ENCODE measurements at places on chromosomes 7 and 10.

GRCh38 chr7:98674461-98674860 is 57.4 kb downstream of the NPTX2 start:
- DNase-seq: no peak

DNA sequence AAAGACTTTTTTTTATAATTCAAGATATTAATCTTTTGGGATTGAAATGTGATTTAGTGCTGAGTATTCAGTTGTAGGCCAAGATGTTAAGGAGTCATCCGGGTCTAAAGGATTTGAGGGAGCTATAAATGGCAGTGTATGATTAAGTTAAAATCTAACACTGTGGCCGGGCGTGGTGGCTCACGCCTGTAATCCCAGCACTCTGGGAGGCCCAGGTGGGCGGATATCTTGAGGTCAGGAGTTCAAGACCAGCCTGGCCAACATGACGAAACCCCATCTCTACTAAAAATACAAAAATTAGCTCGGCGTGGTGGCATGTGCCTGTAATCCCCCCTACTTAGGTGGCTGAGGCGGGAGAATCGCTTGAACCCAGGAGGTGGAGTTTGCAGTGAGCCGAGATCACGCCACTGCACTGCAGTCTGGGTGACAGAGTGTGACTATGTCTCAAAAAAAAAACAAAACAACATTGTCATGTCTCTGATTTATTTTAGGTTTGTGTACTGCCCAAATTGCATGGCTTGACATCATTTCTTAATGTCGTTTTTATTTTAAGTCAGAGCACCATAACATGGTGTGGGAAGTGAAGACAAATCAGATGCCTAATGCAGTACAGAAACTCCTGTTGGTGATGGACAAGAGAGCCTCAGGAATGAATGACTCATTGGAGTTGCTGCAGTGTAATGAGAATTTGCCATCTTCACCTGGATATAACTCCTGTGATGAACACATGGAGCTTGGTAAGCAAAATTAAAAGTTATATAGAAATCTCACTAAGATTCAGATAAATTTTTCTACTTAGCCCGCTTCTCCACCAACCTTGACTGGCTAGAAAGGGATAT is 10.7 kb downstream of the HBP1 start:
- no peak for DNase-seq

- no peak for DNase-seq
These were observed 638 bp downstream of the IQCE start for GRCh38 chr7:2559283-2559950.

GRCh38 chr7:98807068-98808048 is 62.5 kb downstream of the TMEM130 start:
- no peak for DNase-seq

- no peak for DNase-seq
These were observed 14.0 kb upstream of the KPNA7 start for GRCh38 chr7:99221866-99222265.

GRCh38 chr7:11221984-11222383 is 248.3 kb downstream of the PHF14 start:
- no peak for DNase-seq

GRCh38 chr7:157930926-157931466 is 594.2 kb downstream of the DNAJB6 start:
- DNase-seq: no peak

DNA sequence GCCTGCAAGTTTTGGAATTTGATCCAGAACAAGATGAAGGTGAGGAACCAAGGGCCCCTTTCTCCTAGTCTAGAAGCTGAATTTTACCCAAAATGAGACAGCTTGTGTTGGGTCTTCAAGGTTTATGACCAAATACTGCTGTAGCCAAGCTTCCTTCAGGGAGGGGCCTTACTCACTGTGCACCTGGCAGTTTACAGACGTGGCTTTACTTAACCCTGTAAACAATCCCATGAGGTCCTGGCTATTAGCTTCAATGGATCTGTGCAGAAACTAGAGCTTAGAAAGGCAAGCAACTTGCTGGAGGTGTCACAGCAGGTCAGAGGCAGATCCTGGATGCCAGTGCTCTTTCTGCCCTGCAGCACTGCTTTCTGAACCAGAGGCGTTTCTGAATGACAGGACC is 46.7 kb downstream of the PDLIM1 start:
- no peak for DNase-seq

GRCh38 chr10:72682638-72683037 is 9.3 kb upstream of the MCU start:
- DNase-seq: no peak

- no peak for DNase-seq
These were observed 22.9 kb downstream of the SCART1 start for GRCh38 chr10:133476641-133476990.

DNA sequence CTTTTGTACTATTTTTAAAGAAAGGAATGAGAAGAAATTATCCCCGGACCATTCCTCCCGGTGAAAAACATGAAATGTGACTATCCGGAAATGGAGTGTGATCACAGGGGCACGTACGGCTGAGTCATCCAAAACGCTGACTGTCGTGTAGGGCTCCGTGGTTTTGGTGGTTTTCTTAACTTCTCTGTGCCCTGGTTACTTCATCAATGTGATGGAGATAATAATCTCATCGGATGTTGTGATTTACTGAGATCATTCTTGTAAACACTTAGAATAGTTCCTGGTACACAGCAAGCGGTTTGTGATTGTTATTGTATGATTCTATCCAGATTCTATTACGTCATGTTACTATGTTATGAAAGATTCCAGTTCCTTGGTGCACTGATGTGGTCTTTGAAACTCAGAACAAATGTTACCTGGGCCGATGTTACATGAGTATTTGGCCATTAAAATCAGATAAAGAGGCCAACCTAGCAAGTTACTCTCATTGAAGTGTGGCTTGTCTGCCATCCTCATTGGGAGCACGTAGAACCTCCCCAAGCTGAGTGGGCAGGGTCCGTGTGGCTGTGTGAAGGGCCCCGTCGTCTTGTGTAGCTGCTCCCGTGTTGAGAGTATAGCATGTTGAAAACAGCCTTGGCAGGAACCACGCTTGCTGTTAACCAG is 99.5 kb downstream of the CAMK1D start:
- peak; percentile 97 for DNase-seq

- no peak for DNase-seq
These were observed 176.2 kb upstream of the CDCA7L start for GRCh38 chr7:22121702-22122474.

DNA sequence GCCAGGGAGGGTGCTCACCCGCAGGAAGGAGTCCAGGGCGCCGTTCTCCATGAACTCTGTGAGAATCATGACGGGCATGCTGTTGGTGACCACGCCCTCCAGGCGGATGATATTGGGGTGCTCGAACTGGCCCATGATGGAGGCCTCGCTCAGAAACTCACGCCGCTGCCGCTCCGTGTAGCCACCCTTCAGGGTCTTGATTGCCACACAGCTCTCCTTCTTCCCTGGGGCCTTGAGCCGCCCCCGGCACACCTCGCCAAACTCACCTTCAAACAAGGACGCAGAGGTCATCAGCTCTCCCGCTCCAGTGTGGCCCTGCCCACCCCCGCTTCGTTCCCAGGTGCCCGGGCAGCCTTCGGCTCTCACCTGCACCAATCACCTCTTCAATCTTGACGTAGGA is 14.6 kb downstream of the EPHB4 start:
- DNase-seq: no peak

DNA sequence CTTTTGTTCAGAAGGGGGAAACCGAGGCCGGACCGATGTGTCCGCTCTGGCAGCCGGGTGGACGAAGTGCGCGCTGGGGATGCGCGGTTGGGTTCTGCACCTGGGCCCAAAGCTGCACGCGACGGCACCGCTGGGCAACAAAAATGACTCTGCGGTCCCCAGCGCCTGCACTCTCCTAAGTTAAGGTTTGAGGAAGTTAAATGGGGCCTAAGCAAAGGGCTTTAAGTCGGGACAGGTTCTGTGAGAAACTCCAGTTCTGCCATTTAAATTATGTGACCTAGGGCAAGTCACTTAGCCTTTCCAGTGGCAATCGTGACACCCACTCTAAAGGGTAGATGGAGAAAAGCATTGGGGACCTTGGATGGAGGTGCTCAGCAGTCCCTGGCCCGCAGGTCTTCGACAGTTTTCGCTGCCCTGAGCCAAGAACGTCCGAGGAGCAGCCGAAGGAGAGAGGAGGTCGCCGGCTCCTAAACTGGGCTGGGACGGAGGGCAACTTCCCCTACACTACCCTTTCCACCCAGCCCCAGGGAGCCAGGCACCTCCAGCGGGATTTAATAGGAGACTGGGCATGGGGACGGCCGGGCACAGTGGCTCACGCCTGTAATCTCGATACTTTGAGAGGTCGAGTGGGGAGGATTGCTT is 534 bp upstream of the ACBD5 start:
- no peak for DNase-seq

DNA sequence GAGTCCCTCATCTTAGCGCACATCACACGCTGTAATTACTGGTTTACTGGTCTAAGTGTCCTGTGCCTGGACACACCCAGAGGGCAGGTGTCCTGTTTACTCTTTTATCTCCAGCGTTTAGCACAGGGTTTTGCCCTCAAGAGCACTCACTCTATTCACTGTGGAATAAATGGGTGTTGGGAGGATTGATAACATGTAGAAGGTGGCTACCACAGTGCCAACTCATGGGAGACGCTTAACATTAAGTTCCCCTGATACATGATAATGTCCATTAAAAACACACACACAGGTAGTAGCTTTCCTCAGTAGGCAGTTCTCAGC is 96.1 kb upstream of the EFCAB10 start:
- DNase-seq: no peak

- no peak for DNase-seq
These were observed 88.2 kb downstream of the AOAH start for GRCh38 chr7:36636126-36636525.

- no peak for DNase-seq
These were observed 158.5 kb upstream of the AUTS2 start for GRCh38 chr7:69439636-69440325.

- DNase-seq: no peak
These were observed 155.9 kb downstream of the ARID5B start for GRCh38 chr10:62057359-62057758.
